ENCODE measurements at places on chromosomes 2 and 18. TPM values are rescaled to one million over a fixed set of nuclear protein-coding genes. Genes with fewer than 3 reads are reported as not detected.

- DNase-seq = no peak
These were observed 40.2 kb upstream of the ITM2C start for GRCh38 chr2:230824406-230824978.

GRCh38 chr18:46322411-46322891, 218.3 kb downstream of the HAUS1 start:
- no peak for DNase-seq

- DNase-seq = no peak
These were observed 215.3 kb upstream of the SESTD1 start for GRCh38 chr2:179479947-179480346.

- peak; percentile 85 for DNase-seq
These were observed 200.7 kb downstream of the BCL11A start for GRCh38 chr2:60352491-60353405.

DNA sequence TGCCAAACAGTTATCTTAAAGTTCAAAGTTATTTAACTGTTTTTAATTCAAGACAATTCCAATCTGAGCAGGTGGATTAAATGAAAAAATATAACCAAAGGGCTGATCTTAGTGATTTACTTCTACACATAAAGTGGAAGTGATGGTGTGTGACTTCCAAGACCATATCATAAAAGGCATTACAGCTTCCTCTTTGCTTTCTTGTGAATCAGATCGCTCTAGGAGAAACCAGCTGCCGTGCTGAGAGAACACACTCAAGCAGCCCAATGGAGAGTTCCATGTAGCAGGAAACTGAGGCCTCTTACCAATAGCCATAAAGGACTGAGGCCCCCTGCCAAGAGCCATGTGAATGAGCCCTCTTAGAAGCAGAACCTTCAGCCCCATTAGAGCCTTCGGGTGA, 197.4 kb downstream of the NBAS start:
- no peak for DNase-seq

DNA sequence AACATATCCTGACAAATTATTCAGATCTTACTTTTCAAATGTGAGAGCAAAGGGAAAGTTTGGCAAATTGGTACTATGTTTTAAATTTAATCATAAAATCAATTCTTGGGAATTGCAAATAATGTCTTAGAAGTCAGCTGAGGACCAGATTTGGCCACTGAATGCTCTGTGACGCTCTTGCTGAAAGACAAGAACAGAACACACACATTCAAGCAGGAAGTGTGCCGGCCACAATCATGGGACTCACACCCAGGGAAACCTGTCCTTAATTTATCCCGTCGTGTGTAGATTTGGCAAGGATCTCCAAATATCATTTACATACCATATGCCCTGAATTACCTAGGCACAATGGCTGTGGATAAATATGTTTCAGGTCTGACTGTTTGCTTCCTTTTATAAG, 253.1 kb downstream of the TCF4 start:
- no peak for DNase-seq

DNA sequence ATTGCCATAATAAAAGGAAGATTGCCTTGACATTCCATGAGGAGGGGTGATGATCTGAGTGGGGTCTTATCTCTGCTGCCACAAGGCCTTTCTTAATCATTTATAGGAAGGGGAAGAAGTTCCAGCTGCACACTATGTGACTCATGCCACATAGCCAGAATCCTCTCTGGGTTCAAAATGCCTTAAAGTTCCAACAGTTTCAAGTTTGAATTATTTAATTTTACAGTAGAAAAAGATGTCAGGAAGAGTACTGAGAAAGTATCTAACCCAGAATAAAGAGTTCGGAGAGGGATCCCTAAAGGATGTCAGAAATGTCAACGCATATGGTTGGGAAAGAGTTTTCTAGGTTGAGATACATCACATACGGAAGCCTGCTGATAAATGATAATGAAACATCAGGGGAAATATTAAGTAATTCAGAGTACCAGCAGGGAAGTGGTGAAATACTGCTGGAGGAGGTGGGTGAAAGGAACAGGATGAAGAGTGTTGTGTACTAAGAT, 999.9 kb downstream of the TSN start:
- DNase-seq = no peak

GRCh38 chr2:172996387-172996961, 79.2 kb upstream of the MAP3K20 start:
- no peak for DNase-seq

DNA sequence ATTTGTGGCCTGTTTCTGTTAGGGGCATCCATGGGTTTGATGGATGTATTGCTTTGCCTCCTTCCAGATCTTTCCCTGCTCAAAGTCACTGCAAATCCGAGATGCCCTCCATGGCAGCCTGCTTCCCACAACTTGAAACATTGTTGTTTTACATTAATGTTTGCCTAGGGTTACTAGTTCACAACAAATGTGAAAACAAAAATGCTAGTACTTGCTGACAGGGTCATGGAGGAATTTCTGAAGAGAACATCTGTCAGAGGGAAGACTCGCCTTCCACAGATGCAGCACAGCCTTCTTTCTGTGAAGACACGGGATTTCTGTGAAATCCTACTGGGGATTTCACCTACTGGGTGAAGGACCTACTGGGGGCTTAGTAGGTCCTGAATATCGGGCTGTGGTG, 260.0 kb upstream of the FN1 start:
- DNase-seq = no peak

GRCh38 chr2:63283273-63283672, 232.6 kb downstream of the OTX1 start:
- DNase-seq = no peak

DNA sequence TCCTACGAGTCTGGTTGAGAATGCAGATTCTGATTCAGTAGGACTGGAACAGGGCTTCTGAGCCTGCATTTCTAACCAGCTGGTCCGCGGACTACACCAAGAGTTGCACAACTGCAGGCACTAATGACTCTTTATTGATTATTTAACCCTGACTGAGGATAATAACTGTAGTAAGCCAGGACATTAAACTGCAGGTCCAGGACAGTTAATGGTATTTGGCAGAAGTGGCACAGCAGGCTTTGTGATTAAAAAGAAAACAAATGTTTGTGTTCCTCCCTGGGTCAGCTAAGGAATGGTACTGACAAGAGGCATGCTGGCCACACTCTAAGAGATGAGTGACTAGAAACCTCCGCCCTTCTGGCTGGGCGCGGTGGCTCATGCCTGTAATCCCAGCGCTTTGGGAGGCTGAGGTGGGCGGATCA, 59.4 kb downstream of the ALPK2 start:
- no peak for DNase-seq

DNA sequence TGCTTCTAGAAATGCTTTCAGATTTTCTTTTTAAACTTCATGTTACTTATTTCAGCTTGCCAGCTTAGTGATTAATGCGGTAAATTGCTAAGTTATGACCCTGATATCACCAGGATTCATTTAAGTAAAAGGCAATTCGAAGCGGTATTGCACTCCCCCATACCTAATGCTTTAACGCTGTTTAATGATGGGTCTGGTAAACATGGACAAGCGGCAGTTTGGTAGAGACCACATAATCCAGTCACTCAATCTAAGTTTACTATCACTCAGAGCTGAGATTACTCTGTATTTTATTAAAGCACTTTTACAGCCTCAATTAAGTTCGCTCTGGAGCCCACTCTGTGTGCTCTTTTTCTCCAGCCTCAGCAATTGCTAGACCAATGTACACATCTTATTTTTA, 118.2 kb upstream of the SCN7A start:
- DNase-seq = no peak

DNA sequence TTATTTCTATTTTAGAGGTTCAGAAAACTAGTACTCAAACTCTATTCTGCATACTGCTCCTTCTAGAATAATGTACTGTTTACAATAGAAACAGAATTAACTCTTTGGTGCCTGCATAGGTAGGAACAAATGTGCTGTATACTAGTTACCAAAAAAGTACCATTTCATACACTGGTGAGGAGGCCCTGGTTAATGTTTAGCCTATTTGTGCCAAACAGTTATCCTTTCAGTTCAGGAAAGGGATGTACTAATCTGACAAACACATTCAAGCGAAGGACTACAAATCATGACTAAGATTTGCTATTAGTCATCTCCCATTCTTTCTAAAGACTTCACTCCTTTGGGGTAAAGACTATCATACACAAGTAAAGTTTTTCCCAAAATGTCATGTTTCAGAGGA, 47.4 kb downstream of the EXOC6B start:
- DNase-seq = no peak

DNA sequence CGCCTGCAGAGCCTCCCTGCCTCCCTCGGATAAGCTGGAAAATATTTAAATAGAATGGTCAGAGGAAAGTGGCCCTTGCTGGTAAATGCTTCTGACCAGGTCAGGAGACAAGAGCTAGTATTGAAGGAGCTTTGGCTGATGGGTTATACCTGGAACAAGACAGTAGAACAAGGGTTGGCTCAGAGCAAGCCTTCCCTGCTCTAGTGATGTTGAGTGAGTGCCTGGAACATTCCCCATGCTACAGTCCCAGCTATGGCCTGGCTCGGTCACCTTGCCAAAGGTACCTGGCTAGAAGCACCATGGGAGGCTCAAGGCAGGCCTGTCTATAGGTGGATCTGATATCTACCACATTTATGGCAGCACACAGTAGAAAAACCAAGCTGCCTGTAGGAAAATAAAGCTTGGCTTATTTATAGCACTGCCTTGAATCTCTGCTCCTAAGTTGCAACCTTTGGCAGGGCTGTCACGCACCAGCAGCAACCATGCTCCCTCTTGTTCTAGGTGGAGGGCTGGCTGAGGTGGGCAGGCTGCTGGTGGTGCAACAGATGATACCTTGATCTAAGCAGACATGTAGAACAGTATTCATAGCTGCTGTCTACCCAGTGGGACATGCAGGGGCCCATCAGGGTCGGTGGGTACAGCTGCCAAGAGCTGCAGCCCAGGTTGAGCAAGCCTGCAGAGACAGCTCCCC, 66.7 kb upstream of the BCL2L11 start:
- no peak for DNase-seq

GRCh38 chr2:27638709-27639108, 9.9 kb downstream of the GPN1 start:
- DNase-seq = no peak

DNA sequence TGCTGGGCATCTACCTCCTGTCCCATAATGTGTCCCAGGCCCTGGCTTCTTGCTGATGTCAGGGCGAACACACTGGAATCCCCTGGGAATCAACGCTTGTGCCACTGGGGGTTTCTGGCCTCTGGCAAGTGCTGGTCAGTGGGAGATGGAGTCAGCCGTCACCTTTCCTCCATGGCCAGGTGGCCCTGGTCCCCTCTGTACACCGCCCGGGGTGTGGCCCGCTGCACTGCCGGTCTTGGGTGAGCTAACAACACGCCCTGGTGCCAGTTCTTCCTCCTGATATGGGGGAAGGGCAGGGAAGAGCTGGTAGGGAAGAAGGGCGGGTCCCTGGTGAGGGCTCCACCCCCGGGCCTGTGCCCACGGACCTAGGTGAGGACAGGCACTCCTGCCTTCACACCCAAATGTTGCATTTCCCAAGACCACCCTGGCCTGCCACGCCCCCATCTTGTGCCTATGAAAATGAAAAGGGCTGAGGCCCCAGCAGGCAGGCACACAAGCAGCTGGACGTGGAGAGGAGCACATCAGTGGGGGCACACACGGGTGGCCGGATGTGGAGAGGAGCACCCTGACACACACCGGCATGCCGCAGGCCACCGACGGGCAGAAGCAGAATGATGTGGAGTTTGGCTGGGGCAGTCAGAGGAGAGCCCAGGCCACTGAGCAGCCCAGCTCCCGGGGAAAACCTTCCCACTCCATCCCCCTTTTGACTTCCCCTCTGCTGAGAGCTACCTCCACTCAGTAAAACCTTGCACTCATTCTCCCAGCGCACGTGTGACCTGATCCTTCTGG, 140.5 kb downstream of the ASB1 start:
- no peak for DNase-seq

- no peak for DNase-seq
These were observed 971 bp downstream of the ZNF385B start for GRCh38 chr2:179860255-179861026.

DNA sequence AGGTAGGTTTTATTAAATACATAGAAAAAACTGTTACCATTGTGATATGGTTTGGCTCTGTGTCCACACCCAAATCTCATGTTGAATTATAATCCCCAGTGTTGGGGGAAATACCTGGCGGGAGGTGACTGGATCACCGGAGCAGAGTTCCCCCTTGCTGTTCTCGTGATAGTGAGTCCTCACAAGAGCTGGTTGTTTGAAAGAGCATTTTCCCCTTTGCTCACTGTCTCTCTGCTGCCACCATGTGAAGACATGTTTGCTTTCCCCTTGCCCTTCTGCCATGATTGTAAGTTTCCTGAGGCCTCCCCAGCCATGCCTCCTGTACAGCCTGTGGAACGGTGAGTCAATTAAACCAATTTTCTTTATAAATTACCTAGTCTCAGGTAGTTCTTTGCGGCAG, 352.7 kb upstream of the SLC39A10 start:
- DNase-seq = no peak

DNA sequence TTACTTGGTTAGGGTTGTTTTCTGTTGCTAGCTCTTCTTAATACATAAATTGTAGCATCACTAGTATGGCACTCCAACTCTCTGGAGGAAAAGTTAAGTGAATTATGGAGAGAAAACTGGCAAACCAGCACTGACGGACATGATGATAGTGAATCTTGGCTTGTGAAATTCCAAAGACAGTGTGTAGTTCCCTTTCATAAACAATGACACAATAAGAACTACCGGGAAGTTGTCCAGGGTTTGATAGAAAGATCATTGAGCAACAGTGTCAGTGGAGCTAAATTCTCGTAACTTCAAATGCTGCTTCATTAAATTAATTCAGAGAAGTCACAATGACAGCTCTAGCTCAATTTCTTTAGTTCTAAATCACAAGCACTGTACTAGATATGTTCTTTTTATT, 66.5 kb downstream of the RIT2 start:
- DNase-seq = no peak

GRCh38 chr2:168801961-168802858, at the start of gene NOSTRIN:
NOSTRIN (plus strand) TSS chr2:168802637; CDS start chr2:168802647, 10 bp downstream.
- DNase-seq = no peak

- no peak for DNase-seq
These were observed 116.6 kb downstream of the LAMA3 start for GRCh38 chr18:23805898-23806297.

GRCh38 chr2:104852090-104852666, 1.7 kb upstream of the POU3F3 start:
- DNase-seq = no peak

GRCh38 chr2:238475034-238475433, 48.3 kb downstream of the ASB1 start:
- no peak for DNase-seq

The EFR3B gene
- 1.5 TPM for total RNA-seq

The HRH4 gene
- total RNA-seq = not detected

The MAB21L4 gene
- 21.1 TPM for total RNA-seq

The PID1 gene
- total RNA-seq = 83.2 TPM

The ILKAP gene
- 62.6 TPM for total RNA-seq

The LOXHD1 gene
- total RNA-seq = not detected

The STAT4 gene
- 9.1 TPM for total RNA-seq

The GAL3ST2 gene
- total RNA-seq = 0.98 TPM

The MPHOSPH10 gene
- total RNA-seq = 21.6 TPM

The IL36RN gene
- total RNA-seq = 0.25 TPM

The UGT1A6 gene
- total RNA-seq = 14.0 TPM

The RAD51AP2 gene
- total RNA-seq = 0.25 TPM
